ENCODE measurements at places on chromosomes 13 and 19.

GRCh38 chr19:7928741-7929701 lies 3.1 kb upstream of the CTXN1 start:
- DNase-seq: peak; percentile 46

- DNase-seq: no peak
Measured at GRCh38 chr19:2231621-2232221, 4.4 kb downstream of the PLEKHJ1 start.

- DNase-seq: no peak
Measured at GRCh38 chr19:15467734-15468214, 3.4 kb upstream of the RASAL3 start.

GRCh38 chr13:79880818-79881217 lies 399.9 kb downstream of the NDFIP2 start:
- DNase-seq: no peak

- DNase-seq: no peak
Measured at GRCh38 chr13:31433207-31433606, 233.4 kb downstream of the B3GLCT start.

DNA sequence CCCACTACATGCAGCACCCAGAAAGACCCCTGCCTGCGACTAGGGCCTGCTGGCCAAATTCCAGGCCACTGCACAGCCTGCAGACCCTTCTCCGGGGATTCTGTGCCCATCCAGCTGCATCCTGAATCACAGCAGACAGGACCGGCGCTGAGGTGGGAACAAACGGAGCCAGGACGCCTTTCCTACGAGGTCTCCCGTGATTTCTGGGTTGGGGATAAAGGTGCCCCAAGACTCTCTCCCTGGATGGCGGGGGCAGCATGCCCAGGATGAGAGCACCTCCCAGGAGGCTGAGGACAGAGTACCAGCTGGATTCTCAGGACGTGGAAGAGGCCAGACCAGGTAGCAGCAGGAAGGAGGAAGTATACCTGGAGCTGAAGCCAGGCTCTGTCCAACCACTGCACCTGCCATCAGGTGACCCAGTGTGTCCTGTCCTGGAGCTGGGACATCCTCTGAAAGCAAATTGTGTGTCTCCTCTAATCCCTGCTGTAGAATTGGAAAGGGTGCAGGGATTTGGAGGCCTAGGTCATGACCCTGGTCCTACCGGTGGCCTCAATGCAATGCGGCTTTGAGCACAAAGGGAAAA lies 3.4 kb upstream of the FUT5 start:
- DNase-seq: no peak

DNA sequence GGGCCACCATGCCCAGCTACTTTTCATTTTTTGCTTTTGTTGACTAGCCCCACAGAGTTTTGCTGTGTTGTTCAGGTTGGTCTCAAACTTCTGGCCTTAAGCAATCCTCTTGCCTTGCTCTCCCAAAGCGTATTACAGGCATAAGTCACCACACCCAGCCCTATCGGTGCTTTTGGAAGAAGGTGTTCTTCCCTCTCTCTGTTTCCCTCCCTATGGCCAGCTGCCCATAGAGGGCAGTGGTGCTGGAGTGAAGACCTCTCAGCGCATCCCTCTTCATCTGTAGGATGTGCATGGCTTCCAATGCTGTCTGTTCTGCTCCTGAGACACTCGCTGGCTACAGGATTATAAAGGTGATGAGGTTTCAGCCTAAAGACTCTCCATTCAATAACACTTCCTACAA lies 1.3 kb upstream of the CD22 start:
- DNase-seq: no peak

- DNase-seq: no peak
Measured at GRCh38 chr19:2547721-2548120, 71.8 kb downstream of the GADD45B start.

- no peak for DNase-seq
Measured at GRCh38 chr13:113992276-113993005, 18.6 kb upstream of the C13orf46 start.

DNA sequence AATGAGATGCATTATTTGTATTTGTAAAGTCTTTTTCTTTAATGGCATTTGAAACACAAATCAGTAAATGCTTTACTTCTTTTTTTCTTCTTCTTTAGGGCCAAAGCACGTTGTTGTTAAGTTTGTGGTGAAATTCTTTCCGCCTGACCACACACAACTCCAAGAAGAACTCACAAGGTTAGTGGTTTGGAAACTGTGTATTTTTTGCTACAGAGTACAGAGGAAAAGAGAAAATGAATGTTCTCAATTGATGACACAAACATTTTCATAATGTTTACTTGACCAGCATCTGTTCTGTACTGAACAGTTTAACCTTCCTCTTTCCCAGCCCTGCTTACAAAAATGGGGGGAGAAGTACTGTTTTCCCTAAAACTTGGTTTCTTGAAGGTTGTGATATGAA lies 190.9 kb upstream of the RNF113B start:
- DNase-seq: no peak

- DNase-seq: no peak
Measured at GRCh38 chr13:95153647-95154412, 147.4 kb downstream of the ABCC4 start.

GRCh38 chr19:51535535-51535934 lies 4.1 kb upstream of the SIGLEC6 start:
- DNase-seq: no peak

GRCh38 chr13:76971851-76972829 lies 19.7 kb upstream of the CLN5 start:
- no peak for DNase-seq

- no peak for DNase-seq
Measured at GRCh38 chr13:113367020-113367560, 3.2 kb upstream of the GRTP1 start.

DNA sequence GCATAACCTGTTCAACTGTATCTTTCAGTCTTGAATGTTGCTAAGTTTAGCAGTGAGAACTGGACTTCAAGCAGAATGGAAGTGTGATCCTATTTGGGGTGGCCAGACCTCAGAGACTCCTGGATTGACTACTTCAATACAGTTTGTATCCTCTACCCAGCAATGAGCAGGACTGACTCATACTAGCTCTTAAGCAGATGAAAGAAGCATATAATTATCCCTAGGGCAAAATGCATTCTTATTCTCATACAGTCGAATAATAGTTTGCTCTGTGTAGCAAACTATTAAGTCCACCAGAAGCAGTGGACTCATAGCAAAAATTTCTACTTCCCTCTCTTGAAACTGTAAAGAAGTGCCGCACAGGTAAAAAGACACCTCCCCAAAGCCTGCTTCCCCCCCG lies 46.4 kb upstream of the FAM216B start:
- no peak for DNase-seq

Measured in stimulated activated CD4-positive, alpha-beta T cell treated with anti-CD3 and anti-CD28 coated beads, Interleukin-4, amount 100 ng/mL, for 4 hours (primary cell).